ENCODE measurements at places on chromosomes 11 and 22.

GRCh38 chr11:17153757-17154156 is 54.0 kb downstream of the PIK3C2A start:
- no peak for DNase-seq

GRCh38 chr11:26331911-26332571 is at the start of gene ANO3:
Gene ANO3, plus strand, starts transcription at chr11:26332130. Its CDS starts 146 bp downstream, at chr11:26332276.
- peak; percentile 30 for DNase-seq

DNA sequence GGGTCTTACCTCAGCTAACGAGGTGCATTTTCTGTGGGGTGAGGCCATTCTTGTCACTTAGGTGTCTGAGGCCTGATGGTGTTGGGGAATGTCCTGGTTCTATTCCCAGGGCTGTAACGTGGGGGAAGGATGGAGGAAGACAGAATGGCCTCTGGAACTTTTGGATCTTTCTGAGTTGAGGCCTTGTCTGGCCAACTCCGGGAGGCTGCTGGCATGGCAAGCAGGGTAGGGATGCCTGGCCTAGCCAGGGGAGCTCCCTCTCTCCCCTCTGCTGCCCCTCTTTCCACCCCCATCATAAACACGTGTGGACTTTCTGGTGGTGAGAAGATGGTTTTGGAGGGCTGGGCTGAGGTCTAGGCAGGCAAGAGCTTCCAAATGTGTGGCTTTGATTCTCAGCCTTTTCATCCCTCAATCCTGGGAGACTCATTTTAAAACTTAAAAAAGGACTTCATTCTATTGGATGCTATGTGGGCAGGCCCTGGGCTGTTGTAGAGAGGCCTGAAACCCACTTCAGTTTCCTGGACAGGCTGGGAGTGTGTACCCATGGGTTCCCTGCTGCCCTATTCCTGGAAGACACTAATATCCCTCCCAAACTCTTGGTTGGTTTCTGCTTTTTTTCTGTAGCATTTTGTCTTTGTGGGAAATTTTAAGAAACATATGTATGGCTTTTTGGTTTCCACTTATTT is 30.9 kb downstream of the ZBTB16 start:
- no peak for DNase-seq

DNA sequence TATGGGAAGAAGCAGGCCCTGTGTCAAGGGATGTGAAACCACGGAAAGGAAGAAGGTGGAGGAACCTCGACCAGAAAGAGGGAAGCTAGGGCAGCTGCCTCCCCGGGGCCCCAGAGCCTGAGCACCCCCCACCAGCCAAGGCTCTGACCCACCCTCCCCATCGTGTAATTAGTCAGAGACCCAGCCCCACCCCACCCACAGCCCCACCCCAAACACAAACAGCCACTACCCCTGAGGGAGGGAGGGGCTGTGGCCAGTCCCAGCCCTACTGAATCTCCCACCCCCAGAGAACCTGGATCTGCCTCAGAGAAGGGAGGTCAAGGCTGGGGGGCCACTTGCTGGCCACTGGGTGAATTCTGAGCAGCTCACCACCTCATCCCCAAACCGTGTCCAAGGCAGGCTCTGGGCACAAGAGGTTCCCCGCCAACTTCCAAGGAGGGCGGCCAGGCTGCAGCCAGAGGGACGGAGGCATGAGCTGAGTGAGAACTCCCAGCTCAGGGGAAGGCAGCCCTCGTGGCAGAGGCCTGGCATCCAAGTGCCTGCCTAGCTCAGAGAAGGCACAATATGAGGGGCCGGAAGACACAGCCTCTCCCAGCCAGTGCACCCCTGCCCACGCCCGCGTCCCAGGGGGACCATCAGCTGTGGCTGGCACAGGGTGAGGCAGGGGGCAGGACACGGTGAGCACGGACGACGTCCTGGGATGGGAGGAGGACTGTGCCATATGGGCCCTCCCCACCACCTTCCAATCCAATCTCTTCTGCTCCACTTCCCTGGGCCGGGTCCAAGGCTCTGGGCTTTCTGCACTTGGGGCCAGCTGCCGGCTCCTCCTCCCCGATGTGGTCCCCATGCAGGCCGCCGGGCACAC is 2.7 kb downstream of the PLXNB2 start:
- DNase-seq, result no peak

DNA sequence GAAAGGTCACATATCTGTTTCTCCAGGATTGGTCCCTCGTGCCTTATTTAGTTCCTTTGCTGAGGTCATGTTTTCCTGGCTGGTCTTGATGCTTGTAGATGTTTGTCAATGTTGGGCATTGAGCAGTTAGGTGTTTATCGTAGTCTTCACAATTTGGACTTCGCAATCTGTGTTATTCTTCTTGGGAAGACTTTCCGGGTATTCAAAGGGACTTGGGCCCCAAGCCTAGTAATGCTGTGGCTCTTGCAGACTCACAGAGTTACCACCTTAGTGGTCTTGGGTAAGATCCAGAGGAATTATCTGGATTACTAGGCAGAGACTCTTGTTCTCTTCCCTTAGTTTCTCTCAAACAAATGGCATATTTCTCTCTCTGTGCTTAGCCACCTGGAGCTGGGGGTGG is 223.5 kb downstream of the GRIK4 start:
- DNase-seq, result no peak

DNA sequence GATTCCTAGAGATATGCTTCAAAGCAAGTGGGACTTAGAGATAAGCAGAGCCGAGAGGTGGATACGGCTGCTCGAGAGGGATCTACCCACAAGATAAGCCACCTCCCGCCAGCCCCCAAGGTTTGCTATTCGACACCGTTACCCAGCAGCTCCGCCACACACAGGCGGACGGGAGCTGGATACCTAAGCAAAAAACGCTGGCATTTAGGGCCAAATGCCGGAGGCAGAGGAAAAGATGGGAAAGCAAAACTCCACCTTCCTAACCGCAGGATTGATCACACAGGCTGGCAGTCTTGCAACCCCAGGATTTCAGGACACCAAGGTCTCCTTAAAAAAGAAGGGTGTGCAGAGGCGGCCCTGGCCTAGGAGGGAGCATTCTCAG is 709 bp downstream of the FTH1 start:
- peak; percentile 41 for DNase-seq

DNA sequence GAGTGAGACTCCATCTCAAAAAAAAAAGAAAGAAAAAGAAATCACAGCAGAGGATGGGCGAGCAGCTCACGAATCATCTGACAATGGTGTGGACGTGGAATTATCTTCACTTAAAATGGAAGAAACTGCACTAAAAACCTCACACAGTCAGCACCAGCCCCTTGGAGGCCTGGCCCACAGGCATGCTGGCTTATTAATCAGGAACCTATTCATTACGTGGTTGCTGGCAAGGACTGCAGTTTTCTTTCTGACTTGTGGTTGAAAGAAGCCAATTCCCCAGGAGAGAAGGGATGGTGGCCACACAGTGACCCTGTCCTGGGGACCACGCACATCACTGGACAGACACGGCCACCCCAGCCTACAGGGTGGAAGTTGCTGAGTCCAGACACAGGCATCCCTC is 401.1 kb downstream of the CTTN start:
- DNase-seq, result no peak

- DNase-seq, result no peak
Measured at GRCh38 chr22:50019316-50019715, 6.8 kb upstream of the IL17REL start.

GRCh38 chr11:120060512-120060911 is 77.4 kb downstream of the TRIM29 start:
- no peak for DNase-seq

DNA sequence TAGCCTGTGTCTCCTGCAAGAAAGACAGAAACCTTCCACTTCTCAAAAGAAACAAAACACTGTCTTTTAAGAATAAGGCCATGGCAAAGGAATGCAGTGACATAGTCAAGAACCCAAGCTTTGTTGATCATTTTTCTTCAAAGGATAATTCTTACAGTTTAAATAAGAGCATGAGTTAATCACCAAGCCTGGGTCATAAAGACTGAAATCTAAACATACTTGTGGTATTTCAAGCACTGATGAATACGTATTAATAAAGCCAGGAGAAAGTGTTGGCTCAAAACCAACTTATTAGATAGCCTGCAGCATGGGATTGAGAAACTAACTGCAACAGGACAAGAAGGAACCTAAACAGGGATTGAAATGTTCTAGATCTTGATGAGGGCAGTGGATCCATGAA is 143.3 kb upstream of the MTNR1B start:
- DNase-seq, result no peak

DNA sequence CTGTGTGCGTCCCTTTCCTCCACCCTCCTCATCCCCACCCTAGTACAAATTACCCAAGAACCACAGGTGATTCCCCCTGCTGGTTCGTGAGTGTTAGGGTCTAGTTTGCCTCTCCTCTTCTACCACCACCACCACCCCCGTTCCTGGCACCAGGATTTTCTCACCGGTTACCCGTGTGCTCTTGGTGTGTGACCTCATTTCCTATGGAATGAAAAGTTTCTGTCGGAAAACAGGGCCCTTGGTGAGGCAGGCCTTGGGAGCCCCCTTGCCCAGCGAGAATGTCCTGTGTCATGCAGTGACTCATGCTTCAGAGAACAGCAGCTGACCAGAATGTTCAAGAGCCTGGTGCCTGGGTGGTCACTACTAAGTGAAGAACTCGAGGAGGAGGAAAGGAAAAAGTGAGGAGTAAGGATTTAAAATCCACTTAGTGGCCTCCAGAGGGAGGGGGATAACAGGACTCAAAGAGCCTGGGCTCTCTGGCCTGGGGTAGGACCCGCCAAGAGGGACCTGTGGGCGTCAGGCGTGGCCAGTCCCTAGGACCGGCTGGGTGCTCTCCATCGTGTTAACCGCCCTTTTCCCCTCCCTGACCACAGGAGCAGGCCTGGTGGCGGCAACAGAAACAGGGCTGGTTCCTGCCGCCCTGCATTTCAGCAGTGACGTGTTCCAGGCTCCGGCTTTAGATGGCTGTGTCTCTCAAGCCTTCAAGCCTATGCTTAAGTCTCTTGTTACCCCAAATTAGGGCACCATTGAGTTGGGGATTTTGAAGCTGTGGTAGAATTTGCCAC is 30.2 kb downstream of the C22orf31 start:
- peak; percentile 95 for DNase-seq

- DNase-seq, result no peak
Measured at GRCh38 chr22:49961005-49961600, 531 bp downstream of the PIM3 start.

GRCh38 chr11:6523253-6523652 is 26.2 kb downstream of the DNHD1 start:
- DNase-seq, result peak; percentile 25

DNA sequence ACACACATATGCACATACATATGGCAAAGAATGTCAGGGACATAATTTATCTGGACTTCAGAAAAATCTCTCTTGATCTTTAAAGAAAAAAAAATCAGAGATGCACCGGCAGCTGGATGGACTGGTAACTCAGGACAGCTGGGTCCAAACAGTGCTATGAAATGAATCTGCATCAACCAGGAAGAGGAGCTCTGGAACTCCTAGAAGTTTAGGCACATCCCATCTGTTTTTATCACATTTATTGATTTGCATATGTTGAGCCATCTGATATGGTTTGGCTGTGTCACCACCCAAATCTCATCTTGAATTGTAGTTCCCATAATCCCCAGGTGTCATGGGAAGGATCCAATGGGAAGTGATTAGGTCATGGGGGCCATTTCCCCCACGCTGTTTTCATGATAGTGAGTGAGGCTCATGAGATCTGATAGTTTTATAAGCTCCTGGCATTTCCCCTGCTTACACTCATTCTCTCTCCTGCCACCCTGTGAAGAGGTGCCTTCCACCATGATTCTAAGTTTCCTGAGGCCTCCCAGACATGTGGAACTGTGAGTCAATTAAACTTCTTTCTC is 87.7 kb upstream of the AKIP1 start:
- DNase-seq, result no peak

- no peak for DNase-seq
Measured at GRCh38 chr11:93279851-93280347, 50.6 kb upstream of the DEUP1 start.

DNA sequence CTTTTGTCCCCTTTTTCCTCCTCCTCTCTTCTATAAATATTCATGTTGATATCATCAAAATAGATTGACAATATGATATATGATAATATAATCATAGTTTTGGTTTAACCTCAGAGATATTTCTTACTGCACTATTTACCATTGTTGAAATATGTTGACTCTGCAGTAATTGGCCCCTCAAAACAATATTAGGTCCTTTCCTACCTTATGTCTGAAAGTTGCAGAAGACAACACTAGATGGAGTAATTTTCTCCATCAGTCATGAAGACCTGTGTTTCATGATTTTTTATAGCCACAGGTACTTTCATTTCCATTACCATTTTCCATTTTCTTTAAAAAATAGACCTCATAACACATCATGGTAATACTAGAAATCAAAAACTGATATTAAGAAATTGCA is 284.4 kb downstream of the LUZP2 start:
- DNase-seq, result no peak

DNA sequence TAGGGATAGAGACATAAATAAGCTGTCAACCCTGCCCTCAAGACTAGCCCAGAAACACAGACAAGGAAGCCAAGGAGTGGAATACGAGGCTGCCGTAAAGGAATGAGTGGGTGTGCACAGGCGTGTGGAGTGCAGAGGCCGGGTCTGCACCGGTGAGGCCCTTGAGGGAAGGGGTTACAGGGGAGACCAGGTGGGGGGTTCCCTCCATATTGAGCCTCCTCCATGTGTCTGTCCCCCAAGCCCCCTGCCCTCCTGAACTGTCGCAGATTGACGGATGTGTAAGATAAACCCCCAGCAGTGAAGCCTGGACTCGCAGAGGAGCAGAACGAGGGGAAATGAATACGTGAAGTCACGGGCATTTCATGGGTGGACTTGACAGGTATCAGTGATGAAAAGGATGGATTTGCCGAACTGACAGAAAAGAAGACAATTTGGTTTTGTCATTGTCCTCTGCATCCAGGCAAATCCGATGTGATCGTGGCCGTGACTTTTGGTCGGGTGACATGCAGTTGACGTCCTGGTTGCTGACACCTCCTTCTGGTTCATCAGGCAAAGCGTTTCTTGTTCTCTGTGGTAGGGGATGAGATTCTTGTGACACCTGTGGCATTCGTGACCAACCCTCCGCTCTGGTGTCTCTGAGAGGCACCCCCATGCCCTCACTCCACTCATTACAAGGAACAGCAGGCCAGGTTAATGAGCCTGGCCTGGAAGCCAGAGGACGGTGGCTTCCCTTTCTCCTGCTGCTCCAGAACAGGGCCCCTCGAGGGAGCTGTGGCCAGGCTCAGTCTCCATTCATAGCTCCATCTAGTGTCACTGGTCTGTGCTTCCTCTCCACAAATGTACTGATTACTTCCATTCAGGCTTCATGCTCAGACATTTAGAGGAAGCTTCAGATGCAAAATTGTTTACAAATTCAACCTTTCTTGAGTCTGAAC is 223.1 kb upstream of the B3GAT1 start:
- DNase-seq, result peak; percentile 31

GRCh38 chr11:65204646-65205601 is 23.2 kb downstream of the CAPN1 start:
- DNase-seq, result no peak

- no peak for DNase-seq
Measured at GRCh38 chr11:100675115-100675650, 11.9 kb upstream of the ARHGAP42 start.

GRCh38 chr22:50061824-50062355 is 3.8 kb upstream of the TTLL8 start:
- DNase-seq, result no peak

DNA sequence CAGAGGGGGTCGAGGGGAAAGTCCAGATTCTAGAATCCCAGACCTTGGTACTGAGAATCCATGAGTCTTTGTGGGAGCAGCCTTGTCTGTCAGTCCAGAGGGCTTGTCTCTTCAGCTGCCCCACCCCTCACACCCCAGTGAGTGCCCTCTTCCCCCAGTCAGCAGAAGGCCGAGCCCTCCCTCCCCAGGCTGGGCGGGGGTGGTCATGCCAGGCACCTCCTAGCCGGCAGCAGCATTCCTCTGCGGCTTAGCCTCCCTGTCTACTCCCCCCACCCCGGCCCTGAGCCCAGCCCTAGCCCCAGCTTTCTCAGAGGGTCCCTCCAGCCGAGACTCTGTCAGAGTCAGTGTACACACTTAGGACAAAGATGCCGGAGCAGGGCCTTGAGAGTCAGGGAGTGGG is 4.6 kb downstream of the SOX10 start:
- DNase-seq, result no peak

Data from SW480 (cell line).